ENCODE measurements at places on chromosomes 11 and 22.
A peak's percentile ranks its signal among the peaks of the same experiment; 100 is the strongest.

DNA sequence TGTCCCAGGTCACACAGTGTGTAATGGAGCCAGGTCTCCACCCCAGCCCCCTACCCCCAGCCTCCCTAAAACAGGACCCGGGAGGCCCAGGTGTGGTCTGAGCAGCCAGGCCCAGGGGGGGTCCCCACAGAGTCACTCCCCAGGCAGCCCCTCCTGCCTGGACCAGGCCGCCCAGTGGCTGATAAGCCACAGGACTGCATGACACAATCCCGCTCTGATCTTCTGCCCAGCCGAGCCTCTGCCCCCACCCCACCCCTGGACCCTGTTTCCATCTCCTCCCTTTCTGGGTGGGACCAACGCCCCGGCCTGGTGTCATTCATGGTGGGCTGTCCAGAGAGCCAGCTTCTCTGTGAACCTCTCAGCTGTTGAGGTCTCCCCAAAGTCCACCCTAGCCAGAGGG lies 7.8 kb upstream of the LIF start:
- H3K4me3 ChIP-seq, result no peak overlapping the region
- no peaks in the 10 kb centered on the region for H3K27me3 ChIP-seq
- H3K27ac ChIP-seq, result no peak overlapping the region
- no peaks in the 10 kb centered on the region for H3K36me3 ChIP-seq

- peaks cover 23% of the 10 kb centered on the region for H3K27me3 ChIP-seq
- peaks cover 46% of the 10 kb centered on the region for H3K4me1 ChIP-seq
- no peak for DNase-seq
- peaks cover 3% of the 10 kb centered on the region for H3K36me3 ChIP-seq
Measured at GRCh38 chr11:86639137-86639536, 33.3 kb downstream of the ME3 start.

- H3K36me3 ChIP-seq, result peaks cover 39% of the 10 kb centered on the region
- no peak overlapping the region for H3K27ac ChIP-seq
- no peak for DNase-seq
- H3K4me1 ChIP-seq, result peaks cover 23% of the 10 kb centered on the region
Measured at GRCh38 chr11:65850217-65851082, 7.5 kb downstream of the CFL1 start.

DNA sequence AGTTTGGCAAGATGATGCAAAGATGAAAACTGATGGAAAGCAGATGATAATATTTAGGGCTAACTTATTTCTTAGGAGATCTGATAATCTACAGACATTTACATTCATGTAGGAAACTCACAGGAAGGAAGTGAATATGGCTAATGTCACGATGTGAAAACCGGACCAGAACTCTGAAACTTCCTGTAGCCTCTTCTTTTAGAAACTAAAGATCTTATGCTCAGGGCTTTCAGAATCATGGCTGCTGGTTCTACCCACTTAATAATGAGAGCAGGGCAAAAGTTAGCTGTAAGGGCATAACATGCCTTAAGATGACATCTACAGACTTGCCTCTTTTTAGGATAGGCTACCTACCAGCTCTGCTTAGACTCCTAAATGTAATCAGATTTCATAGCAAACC lies 15.2 kb downstream of the CPSF7 start:
- H3K27ac ChIP-seq, result peak overlapping the region; percentile 54
- peaks cover 43% of the 10 kb centered on the region for H3K4me1 ChIP-seq
- peaks cover 62% of the 10 kb centered on the region for H3K36me3 ChIP-seq

GRCh38 chr11:32451808-32452207 lies 16.5 kb upstream of the WT1 start:
- no peak overlapping the region for H3K4me3 ChIP-seq
- H3K36me3 ChIP-seq, result no peaks in the 10 kb centered on the region
- no peaks in the 10 kb centered on the region for H3K4me1 ChIP-seq
- DNase-seq, result no peak
- H3K27ac ChIP-seq, result no peak overlapping the region
- H3K27me3 ChIP-seq, result peaks cover 10% of the 10 kb centered on the region

GRCh38 chr22:23376256-23376655 lies 195.9 kb downstream of the BCR start:
- no peaks in the 10 kb centered on the region for H3K36me3 ChIP-seq
- no peaks in the 10 kb centered on the region for H3K4me1 ChIP-seq
- H3K4me3 ChIP-seq, result no peak overlapping the region
- H3K27me3 ChIP-seq, result peaks cover 2% of the 10 kb centered on the region
- H3K27ac ChIP-seq, result no peak overlapping the region
- DNase-seq, result no peak

- H3K36me3 ChIP-seq, result peaks cover 24% of the 10 kb centered on the region
- DNase-seq, result peak; percentile 71
- peaks cover 45% of the 10 kb centered on the region for H3K4me1 ChIP-seq
- H3K27ac ChIP-seq, result peak within 1 kb of the TSS; percentile 100
Measured at GRCh38 chr22:35648066-35649025, at the start of gene APOL6. APOL6 (plus strand) TSS chr22:35648446; CDS start chr22:35656426, 7,980 bp downstream.

DNA sequence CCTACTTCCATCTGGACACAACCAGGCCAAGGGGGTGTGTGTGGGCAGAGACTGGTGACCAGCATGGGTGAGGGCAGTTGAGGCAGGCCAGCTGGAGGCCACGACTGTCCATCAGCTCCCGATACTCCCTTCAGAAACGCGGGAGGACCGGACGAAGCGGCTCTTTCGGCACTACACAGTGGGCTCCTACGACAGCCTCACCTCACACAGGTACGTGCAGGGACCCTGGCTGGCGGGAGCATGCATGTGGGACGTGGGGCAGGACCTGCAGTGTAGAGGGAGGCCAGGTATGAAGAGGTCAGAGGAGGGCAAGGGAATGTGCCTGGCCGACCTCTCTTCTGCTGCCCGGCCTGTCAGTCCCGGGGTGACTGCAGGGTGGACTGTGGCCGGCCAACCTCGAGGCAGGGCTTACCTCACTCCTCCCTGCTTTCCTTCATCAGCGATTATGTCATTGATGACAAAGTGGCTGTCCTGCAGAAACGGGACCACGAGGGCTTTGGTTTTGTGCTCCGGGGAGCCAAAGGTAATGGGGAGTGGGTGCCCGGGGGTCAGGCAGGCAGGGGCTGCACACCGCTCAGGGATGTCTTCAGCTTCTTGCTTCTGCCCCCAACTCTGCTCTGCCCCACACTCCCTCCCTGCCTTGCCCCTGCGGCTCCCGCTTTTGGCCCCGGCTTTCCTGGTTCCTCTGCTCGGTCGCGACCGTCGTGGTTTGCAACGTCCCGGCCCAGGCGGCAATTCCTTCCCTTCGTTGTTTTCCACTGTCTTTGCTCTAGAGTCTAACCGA lies 31.3 kb downstream of the SHANK3 start:
- H3K4me3 ChIP-seq, result no peak overlapping the region
- H3K27me3 ChIP-seq, result no peaks in the 10 kb centered on the region
- no peak for DNase-seq
- peaks cover 11% of the 10 kb centered on the region for H3K4me1 ChIP-seq
- H3K27ac ChIP-seq, result no peak overlapping the region

DNA sequence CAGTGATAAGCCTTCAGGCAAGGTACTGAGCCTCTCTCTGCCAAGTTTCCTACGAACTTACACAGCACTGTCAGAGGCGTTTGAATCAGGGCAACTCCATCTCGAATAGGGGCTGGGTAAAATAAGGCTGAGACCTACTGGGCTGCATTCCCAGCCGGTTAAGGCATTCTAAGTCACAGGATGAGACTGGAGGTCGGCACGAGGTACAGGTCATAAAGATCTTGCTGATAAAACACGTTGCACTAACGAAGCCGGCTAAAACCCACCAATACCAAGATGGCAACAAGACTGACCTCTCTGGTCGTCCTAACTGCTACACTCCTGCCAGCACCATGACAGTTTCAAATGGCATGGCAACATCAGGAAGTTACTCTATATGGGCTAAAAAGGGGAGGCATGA lies 20.4 kb upstream of the POGLUT3 start:
- no peak for DNase-seq
- no peak overlapping the region for H3K4me3 ChIP-seq
- H3K36me3 ChIP-seq, result peaks cover 2% of the 10 kb centered on the region
- no peaks in the 10 kb centered on the region for H3K4me1 ChIP-seq

GRCh38 chr11:109237636-109238035 lies 184.4 kb upstream of the C11orf87 start:
- no peaks in the 10 kb centered on the region for H3K4me1 ChIP-seq
- no peak for DNase-seq
- no peaks in the 10 kb centered on the region for H3K36me3 ChIP-seq
- no peak overlapping the region for H3K4me3 ChIP-seq
- no peaks in the 10 kb centered on the region for H3K27me3 ChIP-seq

DNA sequence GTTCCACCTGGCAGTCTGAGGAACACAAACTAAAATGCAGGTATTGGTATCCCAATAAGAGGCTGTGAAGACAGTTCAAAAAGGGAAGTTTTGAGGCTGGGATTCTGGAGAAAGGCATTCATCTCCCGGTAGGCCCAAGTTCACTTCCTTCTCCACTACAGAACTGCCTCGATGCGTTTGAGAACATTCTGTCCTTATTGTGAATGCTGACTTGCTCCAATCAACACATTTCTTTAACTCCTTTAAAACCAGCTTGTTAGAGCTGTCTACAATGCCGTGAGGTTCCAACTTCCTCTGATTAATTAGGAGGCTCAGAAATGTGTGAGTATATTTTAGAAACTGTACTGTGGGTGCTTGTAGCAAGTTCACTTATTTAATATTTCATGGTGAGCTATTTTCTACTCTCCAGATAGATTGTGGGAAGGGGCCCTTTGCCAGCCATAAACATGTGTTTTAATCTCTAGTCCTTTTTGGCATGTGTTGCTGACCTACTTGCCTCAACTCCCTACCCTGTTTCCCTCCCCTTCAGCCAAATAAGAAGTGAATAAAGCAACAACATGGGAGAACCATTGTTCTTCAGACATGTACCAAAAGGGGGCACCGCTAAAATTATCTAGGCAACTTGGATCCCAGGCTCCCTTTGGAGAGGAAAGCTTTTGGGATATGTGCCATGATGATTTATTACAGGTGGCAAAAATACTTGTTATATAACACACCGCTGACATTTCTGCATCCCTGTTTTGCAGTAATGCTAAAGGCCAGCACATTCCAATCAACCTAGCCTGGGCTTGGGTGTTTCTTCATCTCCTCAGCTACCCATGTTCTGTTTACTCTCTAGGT lies 245.6 kb downstream of the BLID start:
- no peaks in the 10 kb centered on the region for H3K4me1 ChIP-seq
- H3K27me3 ChIP-seq, result no peaks in the 10 kb centered on the region
- H3K36me3 ChIP-seq, result no peaks in the 10 kb centered on the region
- no peak for DNase-seq
- H3K4me3 ChIP-seq, result no peak overlapping the region

GRCh38 chr11:113627946-113628345 lies 78.2 kb downstream of the TMPRSS5 start:
- DNase-seq, result no peak
- peaks cover 7% of the 10 kb centered on the region for H3K27me3 ChIP-seq
- no peaks in the 10 kb centered on the region for H3K36me3 ChIP-seq
- no peak overlapping the region for H3K4me3 ChIP-seq
- no peak overlapping the region for H3K27ac ChIP-seq
